Astrocyte (in vitro differentiated cells and primary cell): ENCODE measurements at places on chromosomes 7 and 10. TPM values are rescaled to one million over a fixed set of nuclear protein-coding genes. Genes with fewer than 3 reads are reported as not detected.

Gene TEX47
- total RNA-seq = not detected in 2 replicates

GRCh38 chr7:7761340-7761973, 43.0 kb upstream of the RPA3 start:
- DNase-seq = peak; percentile 48

GRCh38 chr10:63206997-63207811, 74.1 kb downstream of the NRBF2 start:
- DNase-seq = peak; percentile 90

GRCh38 chr7:157041514-157042277, 31.2 kb upstream of the MNX1 start:
- no peak for DNase-seq

GRCh38 chr7:106590209-106590816, 70.6 kb downstream of the CCDC71L start:
- DNase-seq = no peak

DNA sequence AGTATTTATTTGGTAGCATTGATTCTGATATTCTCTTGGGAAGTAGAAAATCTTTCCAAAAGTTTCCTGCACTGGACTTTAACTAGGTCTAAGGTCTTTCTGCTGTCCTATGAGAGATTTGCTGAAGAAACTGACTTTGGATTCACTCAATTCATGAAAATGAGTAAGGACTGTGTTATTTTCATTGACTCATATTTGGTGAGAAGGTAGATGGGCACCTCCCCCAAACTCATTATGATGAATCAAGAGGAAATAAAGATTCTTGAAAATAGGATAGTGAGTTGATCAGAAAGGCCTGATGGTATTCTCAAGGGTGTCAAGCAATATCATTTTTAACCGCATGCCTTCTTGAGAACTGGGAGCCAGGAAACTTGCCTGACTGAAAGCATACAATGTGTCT, 110.3 kb downstream of the RNF133 start:
- DNase-seq = peak; percentile 10

Gene BTBD16
- total RNA-seq = 0.26 TPM in 1 of 2 replicates, not detected in the other

Gene FASTK
- 56.1 and 61.6 TPM in 2 replicates for total RNA-seq

Gene CAPZA2
- total RNA-seq = 228 and 261 TPM in 2 replicates

DNA sequence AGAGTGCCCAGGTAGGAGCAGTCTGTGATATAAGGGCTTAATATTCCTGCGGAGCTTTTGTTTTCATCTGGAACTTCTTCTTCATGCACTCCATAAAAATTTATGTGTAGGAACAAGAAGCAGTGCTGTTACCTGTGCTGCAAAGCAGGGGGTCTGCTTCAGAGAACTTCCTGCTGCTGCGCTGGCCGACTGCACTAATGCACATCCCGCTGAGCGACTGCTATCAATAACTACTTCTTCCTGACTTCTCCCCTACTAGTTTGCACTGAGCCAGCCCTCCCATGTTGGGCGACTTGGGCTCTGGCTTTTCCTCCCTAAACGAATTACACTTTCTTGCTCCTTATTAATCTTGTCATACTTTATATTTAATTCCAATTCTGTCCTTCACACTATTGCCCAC, 150.3 kb downstream of the NEBL start:
- DNase-seq = no peak

- no peak for DNase-seq
Measured at GRCh38 chr7:105707967-105708762, 126.9 kb upstream of the EFCAB10 start.

GRCh38 chr7:32533276-32534029, 38.2 kb downstream of the AVL9 start:
- no peak for DNase-seq

GRCh38 chr7:11701829-11702560, 130.0 kb downstream of the THSD7A start:
- peak; percentile 34 for DNase-seq
